ENCODE measurements at places on chromosomes 1 and 21. TPM values are rescaled to one million over a fixed set of nuclear protein-coding genes. Genes with fewer than 3 reads are reported as not detected.

- H3K27ac ChIP-seq = peak overlapping the region; percentile 35
- no peak overlapping the region for H3K4me3 ChIP-seq
- peaks cover 25% of the 10 kb centered on the region for H3K4me1 ChIP-seq
- no peaks in the 10 kb centered on the region for H3K36me3 ChIP-seq
Measured at GRCh38 chr1:193070942-193071341, 11.5 kb downstream of the RO60 start.

DNA sequence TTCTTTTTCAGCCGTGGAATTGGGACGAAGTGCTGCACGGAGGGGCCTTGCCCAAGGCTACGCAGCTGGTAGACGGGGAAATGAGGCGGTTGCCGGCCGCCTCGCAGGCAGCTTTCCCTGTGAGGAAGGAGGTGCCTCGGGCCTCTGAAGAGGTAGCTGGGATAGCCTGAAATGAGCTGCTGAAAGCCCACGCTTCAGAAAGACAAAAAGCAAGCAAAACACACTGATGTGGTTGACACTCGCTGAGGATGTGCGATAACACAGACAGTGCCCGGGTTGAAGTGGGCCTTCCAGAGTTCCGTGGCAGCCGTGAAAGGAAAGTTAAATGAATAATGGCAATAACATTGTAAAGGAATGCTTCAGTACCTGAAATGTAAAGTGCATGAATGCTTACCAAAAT lies 47.2 kb downstream of the S1PR1 start:
- no peaks in the 10 kb centered on the region for H3K27me3 ChIP-seq
- H3K4me1 ChIP-seq = peaks cover 94% of the 10 kb centered on the region
- peak overlapping the region; percentile 21 for H3K4me3 ChIP-seq

ERG gene
- not detected for total RNA-seq

DEGS1 gene
- 46.4 TPM for total RNA-seq

Measured in CD8-positive, alpha-beta memory T cell (primary cell).